D341Med (cell line): ENCODE measurements at places on chromosomes 12 and 14.

GRCh38 chr12:118685983-118686607 is 295.2 kb upstream of the SRRM4 start:
- DNase-seq, result no peak

- no peak for DNase-seq
Observed at GRCh38 chr12:47973870-47974269, 10.5 kb downstream of the TMEM106C start.

DNA sequence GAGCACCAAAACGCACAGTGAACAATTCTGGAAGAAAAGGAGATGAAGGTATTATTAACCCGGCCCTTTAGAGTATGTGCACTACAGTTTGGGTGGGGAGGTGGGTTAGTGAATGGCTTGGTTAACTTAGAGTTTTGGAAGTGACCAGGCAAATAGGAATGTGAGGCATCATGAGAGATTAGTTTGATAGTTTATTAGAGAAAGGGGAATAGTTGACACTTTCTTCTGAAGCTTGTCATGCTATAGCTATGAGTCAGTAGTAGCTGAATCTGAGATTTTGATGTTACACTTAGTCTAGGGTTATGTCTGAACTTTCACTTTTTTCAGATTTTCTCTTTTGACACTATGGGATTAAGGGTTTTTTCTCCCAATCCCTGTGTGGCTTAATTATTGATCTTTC is 567.2 kb downstream of the SNAPC1 start:
- no peak for DNase-seq

GRCh38 chr12:27780612-27781408 is 774 bp upstream of the MANSC4 start:
- DNase-seq, result no peak

- DNase-seq, result no peak
Observed at GRCh38 chr14:38250331-38250730, 5.6 kb downstream of the CLEC14A start.

- no peak for DNase-seq
Observed at GRCh38 chr14:99733211-99733539, 49.1 kb downstream of the CYP46A1 start.

- DNase-seq, result no peak
Observed at GRCh38 chr12:9066755-9067423, 48.8 kb downstream of the A2M start.

DNA sequence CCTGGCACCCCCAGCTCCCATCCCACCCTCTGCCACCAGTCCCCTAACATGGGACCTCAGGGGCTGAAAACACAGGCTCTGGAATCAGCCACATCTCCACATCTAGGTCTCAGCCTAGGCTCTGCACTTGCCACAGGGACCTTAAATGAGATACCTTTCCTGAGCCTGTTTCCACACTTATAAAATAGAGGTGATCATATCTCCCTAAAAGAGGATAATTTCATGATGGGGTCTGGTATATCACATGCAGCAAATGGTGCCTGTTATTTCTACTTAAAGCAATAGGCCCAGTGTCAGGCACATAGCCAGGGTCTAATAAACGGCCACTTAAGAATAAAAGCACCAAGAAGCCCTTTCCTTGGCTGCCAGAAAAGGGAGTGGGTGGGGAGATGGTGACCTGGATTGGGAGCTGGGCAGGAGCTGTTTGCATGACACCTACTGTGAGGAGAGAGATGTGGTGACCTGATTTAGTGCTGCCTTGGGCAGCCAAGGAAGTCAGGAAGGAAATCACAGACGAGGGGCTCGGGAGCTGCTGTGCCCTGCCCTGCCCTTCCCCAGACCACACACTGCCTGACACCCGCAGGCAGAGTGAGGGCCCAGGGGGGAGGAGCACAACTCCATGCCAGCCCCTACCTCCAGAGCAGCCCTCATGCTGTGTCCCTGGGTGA is 71.2 kb downstream of the IRF2BPL start:
- no peak for DNase-seq

DNA sequence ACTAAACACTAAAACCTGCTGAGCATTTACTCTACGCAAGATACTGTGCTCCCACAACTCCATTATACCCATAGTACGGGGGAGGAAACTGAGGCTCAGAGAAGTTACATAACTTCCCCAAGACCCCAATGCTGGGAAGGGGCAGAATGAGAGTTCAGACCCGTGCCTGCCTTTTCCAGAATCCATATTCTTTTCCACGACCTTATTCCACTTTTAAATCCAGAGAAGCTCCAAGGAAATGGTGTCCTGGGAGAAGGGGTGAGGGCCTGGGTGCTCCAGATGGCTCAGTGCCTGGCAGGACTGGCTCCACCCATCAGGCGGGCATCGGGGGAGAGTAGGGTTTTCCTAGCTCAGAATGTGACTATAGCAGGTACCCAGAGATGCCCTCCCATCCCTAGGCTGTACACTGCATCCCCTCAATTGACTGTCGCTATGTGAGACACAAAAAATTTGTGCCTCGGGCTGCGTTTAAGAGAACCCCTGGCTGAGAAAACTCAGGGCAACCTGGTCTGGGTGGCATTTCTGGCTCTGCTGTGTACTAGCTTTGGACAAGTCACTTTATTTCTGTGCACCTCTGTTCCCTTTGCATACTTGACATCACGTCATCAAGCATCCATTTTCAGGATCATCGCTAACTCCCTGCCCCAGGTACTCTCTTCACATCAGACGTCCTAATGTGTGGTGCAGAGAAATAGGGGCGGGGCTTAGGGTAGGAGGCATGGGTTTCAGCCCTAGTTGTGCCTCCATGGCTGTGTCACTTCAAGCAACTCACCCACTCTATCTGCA is 11.6 kb upstream of the IQSEC3 start:
- DNase-seq, result peak; percentile 59

DNA sequence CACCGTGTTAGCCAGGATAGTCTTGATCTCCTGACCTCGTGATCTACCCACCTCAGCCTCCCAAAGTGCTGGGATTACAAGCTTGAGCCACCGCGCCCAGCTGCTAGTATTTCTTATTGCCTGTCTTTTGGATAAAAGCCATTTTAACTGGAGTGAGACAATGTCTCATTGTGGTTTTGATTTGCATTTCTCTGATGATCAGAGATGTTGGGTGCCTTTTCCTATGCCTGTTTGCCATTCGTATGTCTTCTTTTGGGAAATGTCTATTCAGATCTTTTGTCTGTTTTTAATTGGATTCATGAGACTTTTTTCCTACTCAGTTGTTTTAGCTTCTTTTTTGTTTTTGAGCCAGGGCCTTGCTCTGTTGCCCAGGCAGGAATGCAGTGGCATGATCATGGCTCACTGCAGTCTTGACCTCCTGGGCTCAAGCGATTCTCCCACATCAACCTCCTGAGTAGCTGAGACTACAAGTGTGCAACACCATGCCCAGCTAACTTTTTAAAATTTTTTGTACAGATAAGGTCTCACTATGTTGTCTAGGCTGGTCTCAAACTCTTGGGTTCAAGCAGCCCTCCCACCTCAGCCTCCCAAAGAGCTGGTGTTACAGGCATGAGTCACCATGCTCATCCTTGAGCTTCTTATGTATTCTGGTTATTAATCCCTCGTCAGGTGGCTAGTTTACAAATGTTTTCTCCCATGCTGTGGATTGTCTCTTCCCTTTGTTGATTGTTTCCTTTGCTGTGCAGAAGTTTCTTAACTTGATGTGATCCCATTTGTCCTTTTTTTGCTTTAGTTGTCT is 65.9 kb downstream of the ACACB start:
- no peak for DNase-seq

GRCh38 chr12:122031342-122032216 is 9.9 kb downstream of the BCL7A start:
- peak; percentile 88 for DNase-seq

DNA sequence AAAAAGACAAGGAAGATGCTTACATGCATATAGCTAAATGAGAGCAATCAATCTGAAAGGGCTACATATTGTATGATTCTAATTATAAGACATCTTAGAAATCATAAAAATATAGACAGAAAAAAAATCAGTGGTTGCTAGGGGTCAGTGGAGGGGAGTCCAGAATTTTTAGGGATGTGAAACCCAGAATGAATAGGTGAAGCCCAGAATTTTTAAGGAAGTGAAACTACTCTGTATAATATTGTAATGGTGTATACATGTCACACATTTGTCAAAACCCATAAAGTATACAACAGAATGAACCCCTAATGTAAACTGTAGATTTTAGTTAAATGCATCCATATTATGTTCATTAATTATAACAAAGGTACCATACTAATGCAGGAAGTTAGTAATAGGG is 713.2 kb downstream of the FLRT2 start:
- no peak for DNase-seq

- no peak for DNase-seq
Observed at GRCh38 chr12:48125985-48126384, 6.8 kb downstream of the PFKM start.

DNA sequence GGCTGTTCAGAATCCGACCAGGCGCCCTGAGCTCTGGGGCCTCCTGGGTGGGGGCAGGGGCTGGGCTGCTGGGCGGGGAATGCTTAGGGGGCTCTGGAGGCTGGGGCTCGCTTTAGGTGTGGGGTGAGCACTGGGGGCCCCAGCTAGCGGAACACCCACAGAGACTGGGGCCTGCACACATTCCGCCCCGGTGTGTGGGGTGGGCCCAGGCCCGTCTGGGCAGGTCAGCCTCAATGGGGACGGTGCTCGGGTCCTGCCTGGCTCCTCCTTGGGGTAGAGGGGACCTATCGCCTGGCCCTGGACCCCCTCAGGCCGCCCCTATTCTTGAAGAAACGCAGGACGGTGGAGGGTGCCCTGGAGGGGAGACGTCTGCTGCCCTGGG is 364.8 kb downstream of the TMEM121 start:
- peak; percentile 13 for DNase-seq

- DNase-seq, result no peak
Observed at GRCh38 chr12:83841620-83842019, 1071.0 kb downstream of the SLC6A15 start.

DNA sequence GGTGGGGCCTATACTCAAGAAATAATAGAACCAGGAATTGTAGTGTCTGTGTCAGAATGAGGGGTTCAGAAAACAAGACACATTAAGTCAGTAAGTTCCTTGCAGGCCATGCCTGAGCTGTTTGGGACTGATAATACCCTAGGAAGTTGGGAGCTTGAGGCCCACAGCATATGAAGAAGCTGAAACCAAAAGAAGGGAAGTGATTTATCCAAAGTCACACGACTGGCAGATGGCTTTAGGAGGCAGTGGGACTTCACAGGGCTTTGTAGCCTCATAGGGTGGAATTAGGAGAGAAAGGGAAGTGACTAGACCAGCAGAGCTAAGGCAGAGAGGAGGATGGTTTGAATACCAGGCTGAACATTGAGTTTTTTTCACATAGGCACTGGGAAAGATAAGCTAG is 56.6 kb upstream of the SRSF5 start:
- DNase-seq, result no peak

- DNase-seq, result peak; percentile 23
Observed at GRCh38 chr12:80472911-80473500, 29.0 kb downstream of the PTPRQ start.

DNA sequence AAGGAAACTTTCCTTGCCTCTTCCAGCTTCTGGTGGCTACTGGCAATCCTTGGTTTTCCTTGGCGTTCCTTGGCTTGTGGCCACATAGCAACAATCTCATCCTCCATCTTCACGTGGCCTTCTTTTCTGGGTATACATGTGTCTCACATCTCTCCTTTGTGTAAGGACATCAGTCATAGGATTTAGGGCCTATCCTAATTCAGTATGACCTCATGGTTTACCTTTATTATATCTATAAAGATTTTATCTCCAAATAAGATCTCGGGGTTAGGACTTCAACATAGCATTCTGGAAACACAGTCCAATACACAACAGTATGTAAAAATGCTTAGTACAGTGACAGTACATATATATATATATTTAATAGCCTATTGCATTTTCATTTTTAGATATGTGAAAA is 58.4 kb upstream of the LRIG3 start:
- no peak for DNase-seq

GRCh38 chr14:100540141-100540925 is 46.9 kb downstream of the BEGAIN start:
- no peak for DNase-seq

GRCh38 chr14:78202976-78203375 is 32.8 kb downstream of the NRXN3 start:
- no peak for DNase-seq

GRCh38 chr14:100022772-100023451 is 42.3 kb upstream of the EVL start:
- DNase-seq, result no peak

- DNase-seq, result no peak
Observed at GRCh38 chr12:3726456-3726855, 26.5 kb downstream of the CRACR2A start.

DNA sequence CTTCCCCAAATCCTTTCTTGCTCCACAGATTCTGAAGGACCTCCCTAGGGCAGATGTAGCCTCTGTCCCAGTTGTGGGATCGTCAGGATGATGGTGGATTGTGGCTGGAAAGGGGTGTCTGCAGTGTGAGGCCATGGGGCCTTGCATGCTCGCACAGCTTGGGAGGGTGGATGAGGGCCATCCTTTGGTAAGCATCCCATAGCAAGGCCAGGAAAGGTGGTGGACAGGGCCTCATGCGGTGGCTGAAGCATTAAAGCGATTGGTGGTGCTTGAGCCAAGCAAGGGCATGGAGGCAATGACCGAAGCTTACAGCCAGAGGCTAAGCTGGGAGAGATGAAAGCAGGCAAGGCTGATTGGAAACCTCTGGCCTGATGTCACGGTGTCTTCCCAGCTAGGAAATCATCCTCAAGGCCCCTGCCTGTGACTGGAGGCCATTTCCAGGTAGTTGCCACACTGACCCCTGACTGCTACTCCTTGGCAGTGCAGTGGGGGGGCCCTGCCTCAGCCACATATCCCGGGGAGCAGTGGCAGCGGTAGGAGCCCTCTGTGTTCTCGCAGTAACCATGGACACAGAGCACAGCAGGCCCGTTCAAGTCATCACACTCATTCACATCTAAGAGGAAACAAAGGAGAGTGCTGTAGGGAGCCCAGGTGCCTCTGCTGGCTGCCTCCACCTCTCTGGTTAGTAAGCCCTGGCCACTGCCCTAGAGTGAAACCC is 7.0 kb downstream of the ISCA2 start:
- peak; percentile 26 for DNase-seq

- DNase-seq, result no peak
Observed at GRCh38 chr14:91554535-91555332, 44.6 kb upstream of the PPP4R3A start.

DNA sequence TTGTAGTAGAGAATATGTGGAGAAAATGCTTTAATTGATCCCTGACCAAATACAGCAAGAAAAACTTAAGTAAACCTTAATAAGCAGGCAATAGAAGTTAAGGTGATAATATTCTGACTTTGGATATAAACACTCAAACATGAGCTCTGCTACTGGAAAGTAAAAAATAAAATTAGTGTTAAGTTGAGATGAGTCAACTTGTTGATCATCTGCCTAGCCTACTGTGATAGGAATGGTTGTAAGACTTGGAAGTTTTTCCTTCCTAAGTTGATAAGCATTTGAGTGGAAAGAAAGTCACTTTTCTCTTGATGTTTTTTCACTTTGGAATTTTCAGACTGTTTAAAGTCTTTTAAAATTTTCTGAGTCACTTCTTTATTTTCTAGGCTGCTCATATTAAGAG is 26.0 kb downstream of the ADIPOR2 start:
- no peak for DNase-seq

DNA sequence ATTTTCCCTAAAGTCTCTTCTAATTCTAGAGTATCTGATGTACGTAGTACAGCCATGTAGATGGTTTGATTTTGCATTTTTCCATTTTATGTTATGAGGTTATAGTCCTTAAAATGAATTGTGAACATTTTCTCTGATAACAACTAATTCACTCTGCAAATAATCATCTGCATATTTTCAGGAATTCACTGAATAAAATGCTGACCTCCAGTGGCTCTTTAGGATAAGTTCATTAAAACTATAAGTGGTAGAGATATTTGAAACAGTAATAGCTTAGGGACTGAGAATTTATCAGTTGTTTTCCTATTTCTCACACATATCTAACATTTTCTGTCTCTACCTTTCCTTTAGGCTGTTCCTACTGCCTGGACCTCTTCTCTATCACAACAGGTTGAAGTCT is 4.4 kb downstream of the MSRB3 start:
- DNase-seq, result no peak
